Umbilical cord (tissue), 2 donors: ENCODE measurements at places on chromosomes 11 and 22. TPM values are rescaled to one million over a fixed set of nuclear protein-coding genes. Genes with fewer than 3 reads are reported as not detected.
A peak's percentile ranks its signal among the peaks of the same experiment; 100 is the strongest.

- DNase-seq: no peak
Measured at GRCh38 chr11:72637926-72638325, 36.3 kb downstream of the PDE2A start.

- DNase-seq: no peak
Measured at GRCh38 chr11:75982309-75982708, 167.3 kb downstream of the UVRAG start.

Gene SYCE3
- not detected for total RNA-seq

- no peak for DNase-seq
Measured at GRCh38 chr11:40877981-40878380, 581.5 kb downstream of the LRRC4C start.

Gene ARVCF
- 35.4 TPM for total RNA-seq

DNA sequence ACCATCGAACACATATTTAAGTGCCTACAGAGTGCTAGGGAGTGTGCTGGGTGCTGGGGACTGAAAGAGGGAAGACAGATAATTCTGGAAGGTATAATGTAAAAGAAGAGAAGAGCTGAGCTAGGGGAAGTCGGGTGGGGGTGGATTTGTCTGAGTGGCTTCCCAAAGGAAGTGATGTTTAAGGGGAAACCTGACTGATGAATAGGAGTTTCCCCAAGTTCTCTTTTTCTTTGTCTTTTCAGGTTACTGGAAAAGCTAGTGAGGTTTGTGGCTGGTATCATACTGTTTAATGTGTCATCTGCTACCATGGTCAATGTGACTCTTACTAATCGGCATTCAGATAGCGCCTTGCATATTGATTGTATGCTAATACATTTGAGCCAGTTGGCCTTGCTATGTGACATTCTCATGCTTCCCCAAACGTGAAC, 151.6 kb upstream of the MTMR2 start:
- no peak for DNase-seq

DNA sequence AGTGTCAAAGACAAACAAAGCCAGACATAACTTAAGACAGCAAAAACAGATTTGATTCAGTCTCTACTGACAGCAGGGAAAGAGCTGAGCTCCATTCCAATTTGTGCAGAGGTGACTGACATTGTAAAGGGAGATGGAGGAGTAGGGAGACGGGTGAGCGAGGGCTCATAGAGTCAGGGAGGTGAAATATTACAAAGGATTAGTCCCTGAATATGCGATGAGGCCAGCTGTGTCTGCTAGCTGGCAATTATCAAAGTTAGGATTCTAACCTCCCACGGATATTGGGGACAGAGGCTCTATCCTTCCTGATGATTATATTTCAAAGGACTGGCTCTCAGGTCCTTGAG, 8.3 kb downstream of the PLAAT2 start:
- no peak for DNase-seq

DNA sequence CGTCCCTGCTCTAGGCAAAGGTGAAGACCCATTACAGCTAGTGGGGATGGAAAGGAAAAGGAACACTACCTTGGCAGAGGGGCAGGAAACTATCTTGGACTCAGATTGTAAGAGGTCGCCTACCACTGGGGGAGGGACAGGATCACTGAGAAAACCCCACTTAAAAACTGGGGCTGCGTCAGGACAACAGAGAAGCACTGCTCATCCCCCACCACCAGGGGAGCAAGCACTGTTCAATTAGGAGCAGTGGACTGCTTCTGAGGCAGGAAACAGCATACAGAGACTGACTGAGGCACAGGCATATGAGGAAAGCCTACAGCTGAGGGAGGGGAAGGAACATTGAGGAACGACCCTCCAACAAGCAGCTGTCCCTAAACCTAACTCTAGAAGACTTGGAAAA, 20.8 kb upstream of the DLAT start:
- DNase-seq: no peak

Gene KRTAP5-7
- not detected for total RNA-seq

DNA sequence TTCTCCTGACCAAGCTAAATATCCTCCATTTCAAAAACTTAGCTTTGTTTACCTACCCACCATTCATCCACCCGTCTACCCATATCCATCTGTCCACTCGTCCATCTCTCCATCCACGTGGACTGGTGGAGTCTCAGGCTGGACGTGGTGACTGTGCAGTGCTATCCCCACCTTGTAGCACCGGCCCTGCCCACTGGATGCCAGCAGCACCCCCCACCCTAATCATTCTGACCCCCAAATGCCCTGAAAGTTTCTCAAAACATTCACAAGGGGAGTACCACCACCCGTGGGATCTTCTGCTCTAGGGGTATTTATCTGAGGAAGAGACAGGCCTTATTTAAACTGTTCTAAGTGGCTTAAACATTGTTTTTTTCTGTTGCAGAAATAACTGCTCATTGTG, 206.4 kb downstream of the TBC1D22A start:
- DNase-seq: no peak

- DNase-seq: peak; percentile 43
Measured at GRCh38 chr22:30872285-30873041, 96.1 kb downstream of the MORC2 start.

DNA sequence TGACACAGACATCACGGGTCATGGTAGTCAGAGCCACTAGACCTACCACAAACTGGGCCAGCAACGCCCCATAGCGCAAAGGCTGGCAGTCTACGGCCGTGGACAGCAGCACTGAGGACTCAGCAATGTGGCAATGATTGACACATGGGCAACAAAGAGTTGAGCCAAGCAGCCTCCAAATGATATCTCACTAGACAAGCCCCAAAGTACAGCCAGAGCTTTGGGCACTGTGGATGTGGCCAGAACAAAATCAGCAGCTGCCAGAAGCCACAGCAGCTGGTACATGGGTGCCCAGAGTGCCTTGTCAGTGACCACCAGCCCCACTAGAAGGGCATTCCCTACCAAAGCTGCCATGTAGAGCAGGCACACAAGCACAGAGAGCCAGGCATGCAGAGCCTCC, 11.2 kb upstream of the UBQLNL start:
- no peak for DNase-seq

DNA sequence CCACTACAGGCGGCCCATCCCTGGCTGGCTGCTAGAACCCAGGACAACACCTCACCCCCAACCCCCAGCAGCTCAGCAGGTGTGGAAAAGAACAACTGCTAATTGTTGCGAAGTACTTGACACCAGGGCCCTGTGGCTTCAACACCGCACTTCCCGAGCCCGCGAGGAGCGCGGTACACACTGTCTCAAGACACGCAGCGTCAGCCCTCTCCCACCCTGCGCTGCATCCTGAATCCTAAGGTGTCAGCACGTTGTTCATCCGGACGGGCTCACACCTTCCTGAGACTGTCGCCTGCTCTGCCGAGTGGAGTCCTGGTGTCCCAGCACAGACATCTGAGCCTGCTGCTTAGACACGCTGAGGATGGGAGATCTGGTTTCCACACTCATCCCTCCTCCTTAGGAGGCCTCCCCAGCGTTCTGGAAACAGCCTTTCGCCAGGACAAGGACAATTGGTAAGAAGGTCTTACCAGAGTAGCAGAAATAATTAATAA, 1336.2 kb downstream of the BRD1 start:
- no peak for DNase-seq

DNA sequence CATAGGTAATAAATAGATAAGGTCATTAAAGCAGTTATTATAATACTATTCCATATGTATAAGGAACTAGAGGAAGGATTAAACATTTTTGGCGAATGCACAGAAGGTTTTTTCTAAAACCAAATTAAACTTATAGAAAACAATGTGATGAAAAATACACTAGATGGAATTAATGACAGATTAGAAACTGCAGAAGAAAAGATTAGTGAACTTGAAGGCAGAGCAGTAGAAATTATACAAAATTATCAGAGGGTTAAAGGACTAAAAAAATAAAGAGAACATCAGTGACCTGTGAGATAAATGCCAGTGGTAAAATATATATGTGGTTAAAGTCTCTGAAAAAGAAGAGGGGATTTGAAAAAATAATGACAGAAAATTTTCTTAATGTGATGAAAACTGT, 74.0 kb downstream of the IGLL5 start:
- DNase-seq: no peak
